ENCODE measurements at places on chromosomes 16 and 17.

GRCh38 chr17:78583091-78583490 is 5.9 kb upstream of the DNAH17 start:
- no peak for DNase-seq

GRCh38 chr17:38460082-38460715 is 31.9 kb downstream of the ARHGAP23 start:
- no peak for DNase-seq

DNA sequence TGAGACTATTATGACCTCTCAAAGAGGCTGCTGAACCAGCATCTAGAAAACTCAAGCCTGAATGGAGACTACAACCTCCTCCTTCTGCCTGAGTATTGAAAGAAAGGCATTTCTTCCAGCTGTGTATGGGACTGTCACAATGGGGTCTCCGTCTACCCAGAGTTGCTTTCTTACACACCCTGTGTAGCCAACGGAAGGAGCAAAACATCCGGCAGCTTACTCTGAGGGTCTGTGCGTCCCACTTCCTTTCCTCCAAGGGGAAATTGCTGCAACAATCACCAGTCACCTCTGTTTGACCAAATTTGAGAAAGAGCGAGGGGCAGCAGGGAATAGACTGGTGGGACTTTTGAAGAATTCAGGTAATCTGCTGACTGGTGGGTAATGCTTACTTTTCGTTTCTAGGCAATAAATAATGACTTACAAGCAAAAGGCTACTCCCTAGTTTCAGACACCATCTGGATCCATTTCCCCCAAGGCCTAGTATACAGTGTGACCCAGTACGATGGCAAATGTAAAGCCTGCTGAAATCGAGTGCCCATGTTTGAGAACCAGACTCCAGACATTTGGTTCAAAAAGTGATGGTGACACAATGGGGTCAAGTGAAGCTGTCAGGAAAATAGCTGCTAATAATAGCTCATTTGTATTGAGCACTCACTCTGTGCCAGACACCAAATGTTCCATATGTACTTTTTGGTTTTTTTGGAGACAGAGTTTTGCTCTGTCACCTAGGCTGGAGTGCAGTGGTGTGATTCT is 81.7 kb downstream of the YPEL2 start:
- DNase-seq: no peak

GRCh38 chr16:1539720-1540555 is 6.5 kb downstream of the TMEM204 start:
- no peak for DNase-seq

DNA sequence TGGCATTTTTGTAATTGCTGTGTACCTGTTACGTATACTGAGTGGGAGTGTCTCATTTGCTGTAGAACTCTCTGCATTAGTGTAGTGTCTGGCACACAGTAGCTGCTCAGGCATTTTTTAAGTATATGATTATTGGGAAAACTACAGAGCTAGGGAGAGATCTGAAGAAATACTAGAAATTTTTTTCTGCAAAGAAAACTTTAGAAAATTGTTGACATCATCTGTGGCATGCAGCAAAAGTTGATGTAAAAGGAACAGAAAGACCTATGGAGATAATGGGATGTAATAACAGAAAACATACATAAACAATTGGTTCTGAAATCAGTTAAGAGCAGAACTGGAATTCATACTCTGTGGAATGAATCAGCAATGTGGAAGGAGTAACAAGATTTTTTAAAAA is 11.6 kb downstream of the CLTC start:
- no peak for DNase-seq

GRCh38 chr17:80431246-80432195 is 16.6 kb downstream of the ENDOV start:
- no peak for DNase-seq

GRCh38 chr16:49623501-49624266 is 232.2 kb downstream of the ZNF423 start:
- DNase-seq: peak; percentile 28

- DNase-seq: no peak
These were observed 3.4 kb downstream of the SLC16A5 start for GRCh38 chr17:75090871-75091854.

- DNase-seq: no peak
These were observed 161.0 kb downstream of the CCDC182 start for GRCh38 chr17:57584050-57584551.

DNA sequence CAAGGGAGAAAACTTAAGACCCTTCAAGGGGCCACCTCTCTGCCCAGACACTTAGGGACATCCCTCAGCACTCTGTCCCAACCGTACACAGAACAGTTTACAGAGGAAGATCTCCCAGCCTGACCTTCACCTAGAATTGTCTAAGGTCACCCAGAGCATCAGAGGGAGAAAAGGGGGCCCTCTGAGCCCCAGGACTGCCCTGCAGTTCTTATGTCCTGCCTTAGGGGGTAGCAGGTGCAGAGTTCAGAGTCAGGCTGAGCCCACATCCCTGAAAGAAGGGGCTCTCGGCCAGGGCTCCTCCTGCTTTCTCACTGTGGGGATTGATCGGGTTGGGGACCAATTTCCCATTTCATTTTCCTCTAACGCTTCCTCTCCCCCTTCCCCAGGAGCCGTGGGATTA is 15.4 kb downstream of the CA4 start:
- DNase-seq: no peak

GRCh38 chr17:38896346-38896954 is 26.6 kb downstream of the LASP1 start:
- no peak for DNase-seq

DNA sequence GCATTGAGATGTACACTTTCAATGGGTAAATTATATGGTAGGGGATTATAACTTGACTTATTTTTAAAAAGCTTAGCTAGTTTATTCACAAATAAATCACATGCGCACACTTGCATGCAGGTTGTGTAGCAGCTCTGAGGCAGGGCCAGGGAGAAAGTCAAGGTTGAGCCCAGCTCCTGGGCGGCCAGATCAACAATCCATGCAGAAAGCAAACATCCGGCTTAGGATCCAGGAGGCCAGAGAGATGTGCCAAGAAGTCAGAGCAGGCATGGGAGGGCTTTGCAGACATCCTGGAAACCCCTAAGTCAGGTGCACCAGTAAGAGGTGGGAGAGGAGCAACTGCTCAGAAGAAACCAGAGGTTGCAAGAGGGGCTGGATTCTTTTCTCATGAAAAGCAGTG is 186.5 kb downstream of the AXIN2 start:
- DNase-seq: no peak

- no peak for DNase-seq
These were observed 36.5 kb upstream of the ADGRG1 start for GRCh38 chr16:57591870-57592485.

DNA sequence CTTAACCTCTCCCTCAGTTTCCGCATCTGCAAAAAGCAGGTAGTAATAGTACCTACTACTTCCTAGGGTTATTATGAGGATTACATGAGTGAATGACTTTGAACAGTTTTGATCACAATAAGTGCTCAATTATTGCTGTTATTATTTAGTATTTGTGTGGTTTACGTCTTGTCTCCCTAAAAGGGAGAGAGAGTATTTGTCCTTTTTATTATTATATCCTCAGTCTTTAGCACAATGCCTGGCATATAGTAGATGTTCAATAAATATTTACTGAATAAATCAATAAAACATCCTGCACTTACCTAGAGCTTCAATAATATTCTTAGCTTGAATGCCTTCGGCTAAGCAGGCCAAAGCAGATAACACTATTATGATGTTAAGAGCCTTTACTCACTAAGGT is 160.0 kb downstream of the TANC2 start:
- no peak for DNase-seq

DNA sequence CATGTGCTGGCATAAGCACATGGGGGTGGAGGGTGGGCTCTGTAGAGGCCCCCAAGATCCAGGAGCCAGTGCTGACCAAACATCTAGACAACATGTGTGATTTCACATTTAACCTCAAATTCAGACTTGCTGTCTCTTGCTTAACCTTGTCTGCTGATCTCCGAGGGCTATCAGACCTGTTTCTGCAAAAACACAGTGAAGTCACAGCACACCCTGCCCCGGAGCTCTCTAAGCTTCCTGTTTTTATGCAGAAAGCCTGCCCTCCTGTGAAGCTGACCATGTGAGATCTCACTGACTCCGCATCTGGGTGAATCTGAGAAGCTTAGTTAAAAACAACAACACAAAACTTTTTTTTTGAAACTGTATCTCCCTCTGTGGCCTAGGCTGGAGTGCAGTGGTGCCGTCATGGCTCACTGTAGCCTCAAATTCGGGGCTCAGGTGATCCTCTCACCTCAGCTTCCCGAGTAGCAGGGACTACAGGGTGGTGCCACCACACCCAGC is 6.6 kb upstream of the DPEP2 start:
- DNase-seq: peak; percentile 74

DNA sequence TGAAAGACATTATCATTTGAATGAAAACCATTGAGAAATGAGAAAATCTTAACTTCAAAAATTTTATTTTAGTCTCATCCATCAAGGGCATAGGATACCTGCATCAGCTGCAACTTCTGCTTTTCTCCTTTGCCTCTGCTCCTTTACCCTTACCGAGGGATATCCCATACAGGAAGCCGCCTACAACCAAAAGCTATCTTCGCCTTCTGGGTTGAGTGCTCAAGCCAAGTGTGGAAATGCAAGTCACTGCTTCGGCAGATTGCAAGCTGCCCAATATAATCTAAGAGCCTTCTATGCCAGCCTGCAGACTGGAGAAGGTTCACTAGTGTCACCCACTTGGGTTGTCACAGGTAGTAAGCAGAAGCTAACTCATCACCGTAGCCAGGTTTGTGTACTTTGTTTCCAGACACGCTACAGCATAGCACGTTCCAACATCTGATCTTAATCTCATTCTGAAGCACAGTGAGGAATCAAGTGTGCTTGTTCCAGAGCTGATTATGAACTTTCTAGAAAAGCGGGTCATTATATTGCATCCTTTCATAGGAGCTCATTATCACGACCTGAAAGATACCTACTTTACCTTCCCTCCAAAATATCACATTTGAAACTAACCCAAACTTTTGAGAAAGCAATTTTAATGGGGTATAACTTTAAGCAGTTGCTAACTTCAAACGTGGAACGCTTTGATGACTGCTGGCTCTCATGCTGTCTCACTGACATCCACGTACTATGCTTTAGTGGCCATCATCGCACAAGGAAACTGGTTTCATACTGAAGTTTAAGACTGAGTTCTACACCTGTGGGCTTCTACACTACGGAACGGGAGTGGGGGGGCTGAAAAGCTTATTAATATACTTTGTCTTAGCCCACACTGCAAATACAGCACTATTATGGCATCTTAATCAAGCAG is 8.0 kb upstream of the UNK start:
- no peak for DNase-seq

GRCh38 chr16:86410081-86410480 is 100.2 kb upstream of the FOXF1 start:
- no peak for DNase-seq

GRCh38 chr17:72430611-72431432 is 310.0 kb downstream of the SOX9 start:
- DNase-seq: no peak

- no peak for DNase-seq
These were observed 592 bp downstream of the ALDOA start for GRCh38 chr16:30065943-30066760.

DNA sequence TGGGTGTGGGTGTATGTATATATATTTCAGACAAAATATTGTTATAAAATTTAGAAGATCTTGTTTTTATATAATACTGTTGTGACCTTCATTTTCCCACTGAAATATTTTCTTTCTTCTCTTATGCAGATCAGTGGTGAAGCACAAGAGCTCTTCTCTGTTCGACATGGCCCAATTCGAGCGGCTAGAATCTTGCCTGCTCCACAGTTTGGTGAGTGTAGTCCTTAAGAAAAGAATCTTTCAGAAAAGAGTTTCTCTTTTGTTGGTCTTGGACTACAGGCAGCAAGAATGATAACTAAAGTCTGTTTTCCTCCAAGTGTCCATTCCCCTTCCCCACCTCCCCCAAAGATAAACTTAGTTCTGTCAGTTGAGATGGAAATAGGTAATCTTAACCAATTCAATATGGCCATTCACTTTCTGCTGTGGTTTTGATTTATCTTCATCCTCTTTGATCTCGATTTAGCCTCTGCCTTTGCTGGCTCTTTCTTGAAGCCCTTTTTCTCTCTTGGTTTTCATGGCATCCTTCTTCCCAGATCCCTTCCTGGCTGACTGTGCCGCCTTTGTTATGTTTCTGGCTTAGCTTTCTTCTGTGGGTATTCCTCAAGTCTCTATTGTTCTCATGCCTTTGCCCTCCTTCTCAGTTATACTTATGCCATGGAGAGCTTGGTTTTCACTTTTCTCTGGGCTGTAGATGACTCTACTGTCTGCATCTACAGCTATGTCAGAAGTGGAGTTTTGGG is 69.6 kb downstream of the BCAS3 start:
- DNase-seq: no peak

- peak; percentile 54 for DNase-seq
These were observed 15.4 kb downstream of the CLUH start for GRCh38 chr17:2695961-2696760.

DNA sequence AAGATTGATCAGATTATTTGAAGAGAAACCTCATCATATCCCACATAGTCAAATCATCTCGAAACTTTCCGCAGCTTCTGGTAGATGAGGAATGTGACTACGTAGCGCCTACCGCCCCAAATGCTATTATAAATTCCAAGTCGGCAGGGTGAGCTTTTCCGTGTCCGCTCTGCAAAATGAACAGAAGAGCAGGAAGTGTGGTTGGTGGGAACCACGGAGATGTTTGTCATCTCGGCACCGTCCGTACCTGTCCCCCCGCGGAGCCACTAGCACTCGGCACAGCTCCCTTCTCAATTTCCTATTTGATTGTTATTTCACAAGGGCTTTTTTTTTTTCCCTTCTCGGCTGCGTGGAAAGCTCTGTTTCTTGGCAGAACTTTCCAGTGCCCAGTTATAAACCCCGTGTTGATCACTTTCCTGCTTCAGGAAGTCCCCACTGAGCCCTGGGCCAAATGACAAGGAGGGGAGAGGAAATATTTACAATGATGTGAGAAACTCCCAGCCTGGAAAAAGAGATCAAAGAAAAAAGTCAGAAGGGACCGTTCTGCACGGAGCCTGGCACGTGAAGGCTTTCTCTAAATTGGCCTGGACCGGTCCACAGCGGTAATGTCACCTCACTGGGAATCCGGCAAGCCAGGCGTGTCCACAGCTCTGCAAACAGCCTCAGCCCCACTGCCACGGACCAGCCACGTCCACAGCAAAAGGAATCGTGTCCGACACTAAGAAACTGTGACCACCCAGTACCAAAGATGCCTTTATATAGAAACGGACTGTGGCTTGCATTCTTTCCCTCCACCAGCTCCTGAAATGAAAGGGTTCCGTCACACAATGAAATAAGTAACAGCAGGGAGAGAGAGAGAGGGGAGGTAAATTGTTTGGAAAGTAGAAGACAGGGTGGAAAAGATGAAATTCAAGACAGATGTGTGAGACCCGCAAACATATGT is 65.0 kb downstream of the MRM3 start:
- DNase-seq: no peak

All from activated CD8-positive, alpha-beta memory T cell treated with anti-CD3 and anti-CD28 coated beads for 24 hours (primary cell).